ENCODE measurements at places on chromosomes 16 and 17. TPM values are rescaled to one million over a fixed set of nuclear protein-coding genes. Genes with fewer than 3 reads are reported as not detected.
A peak's percentile ranks its signal among the peaks of the same experiment; 100 is the strongest.

Gene ZKSCAN2
- 3.7 TPM for total RNA-seq

Gene HEATR9
- not detected for total RNA-seq

Gene SEZ6L2
- total RNA-seq, result 15.7 TPM

Gene CTF1
- total RNA-seq, result 3.2 TPM

Gene ARL5C
- not detected for total RNA-seq

Gene PMP22
- 246 TPM for total RNA-seq

Gene HS3ST2
- 11.8 TPM for total RNA-seq

DNA sequence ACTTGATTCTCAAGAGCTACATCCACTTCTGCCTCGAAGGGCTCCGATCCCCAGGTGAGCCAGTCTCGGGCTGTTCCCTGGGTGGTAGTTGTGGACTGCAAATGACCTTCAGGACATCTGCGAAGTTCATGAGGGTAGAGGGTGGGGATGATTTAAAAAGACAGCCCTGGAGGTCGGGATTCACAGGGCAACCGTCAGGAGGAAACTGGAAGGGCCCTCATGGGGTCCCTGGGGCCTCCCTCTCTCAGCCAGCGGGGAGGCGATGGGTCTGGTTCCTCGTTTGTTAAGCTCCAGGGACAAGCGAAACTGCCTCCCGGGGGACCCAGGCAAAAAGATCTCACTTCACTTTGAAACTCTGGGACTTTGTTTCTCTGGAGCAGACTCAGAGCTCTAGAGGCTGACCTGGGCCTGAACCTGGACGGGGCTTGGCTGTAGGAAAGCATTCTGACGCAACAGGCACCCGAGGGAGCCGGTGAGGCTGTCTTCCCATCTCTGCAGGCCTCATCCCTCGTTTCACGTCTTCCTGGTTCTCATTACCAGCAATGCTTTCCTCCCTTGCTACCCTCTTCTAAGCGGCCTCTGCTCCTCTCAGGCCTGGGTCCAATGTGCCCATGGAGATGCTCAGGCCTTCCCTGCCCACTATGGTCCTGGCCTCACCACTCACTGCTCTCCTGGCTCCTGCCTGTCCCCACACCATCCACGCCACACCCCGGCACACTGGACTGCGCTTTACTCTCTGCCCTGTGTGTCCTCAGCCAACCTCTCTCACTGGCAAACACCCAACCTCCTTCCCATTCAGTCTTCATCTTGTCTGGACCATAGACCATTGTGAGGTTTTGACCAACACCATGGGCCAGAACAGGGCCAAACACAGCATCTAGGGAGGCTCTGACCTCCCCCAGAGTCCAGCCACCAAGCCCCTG lies 214.2 kb upstream of the TNRC6C start:
- no peak for DNase-seq
- H3K4me3 ChIP-seq, result no peak overlapping the region
- H3K4me1 ChIP-seq, result no peaks in the 10 kb centered on the region
- no peaks in the 10 kb centered on the region for H3K36me3 ChIP-seq
- no peaks in the 10 kb centered on the region for H3K27me3 ChIP-seq

- H3K36me3 ChIP-seq, result no peaks in the 10 kb centered on the region
- H3K4me3 ChIP-seq, result no peak overlapping the region
- no peak overlapping the region for H3K27ac ChIP-seq
- DNase-seq, result no peak
Measured at GRCh38 chr16:47712276-47713224, 251.4 kb downstream of the PHKB start.

DNA sequence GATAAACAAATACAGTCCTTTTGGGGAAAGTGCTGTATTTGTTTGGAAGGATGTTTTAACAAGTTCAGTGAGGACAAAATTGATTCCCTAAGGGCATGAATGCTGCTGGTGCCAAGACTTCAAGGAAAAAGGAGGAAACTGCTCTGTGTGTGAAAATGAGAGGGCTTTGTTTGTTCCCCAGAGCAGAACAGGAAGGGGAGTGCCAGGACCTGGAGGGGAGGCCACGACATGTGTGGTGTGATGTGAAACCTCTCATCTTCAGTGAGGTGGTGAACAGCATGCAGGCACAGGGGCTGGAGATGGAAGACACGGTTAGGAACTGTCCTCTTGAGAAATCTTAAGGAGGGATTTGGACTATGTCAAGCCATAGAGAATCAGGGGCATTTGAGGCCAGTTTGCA lies 46.6 kb upstream of the GRIN2A start:
- H3K4me3 ChIP-seq, result no peak overlapping the region
- H3K27me3 ChIP-seq, result no peaks in the 10 kb centered on the region
- DNase-seq, result no peak
- H3K27ac ChIP-seq, result no peak overlapping the region
- H3K36me3 ChIP-seq, result no peaks in the 10 kb centered on the region

- no peaks in the 10 kb centered on the region for H3K27me3 ChIP-seq
- DNase-seq, result no peak
- no peak overlapping the region for H3K4me3 ChIP-seq
- no peaks in the 10 kb centered on the region for H3K4me1 ChIP-seq
- H3K27ac ChIP-seq, result no peak overlapping the region
Measured at GRCh38 chr16:17812771-17813170, 342.0 kb upstream of the XYLT1 start.

- no peak overlapping the region for H3K4me3 ChIP-seq
- H3K36me3 ChIP-seq, result no peaks in the 10 kb centered on the region
- H3K4me1 ChIP-seq, result no peaks in the 10 kb centered on the region
- H3K27ac ChIP-seq, result no peak overlapping the region
- no peak for DNase-seq
- H3K27me3 ChIP-seq, result no peaks in the 10 kb centered on the region
Measured at GRCh38 chr16:73746554-73746953, 550.1 kb upstream of the PSMD7 start.

DNA sequence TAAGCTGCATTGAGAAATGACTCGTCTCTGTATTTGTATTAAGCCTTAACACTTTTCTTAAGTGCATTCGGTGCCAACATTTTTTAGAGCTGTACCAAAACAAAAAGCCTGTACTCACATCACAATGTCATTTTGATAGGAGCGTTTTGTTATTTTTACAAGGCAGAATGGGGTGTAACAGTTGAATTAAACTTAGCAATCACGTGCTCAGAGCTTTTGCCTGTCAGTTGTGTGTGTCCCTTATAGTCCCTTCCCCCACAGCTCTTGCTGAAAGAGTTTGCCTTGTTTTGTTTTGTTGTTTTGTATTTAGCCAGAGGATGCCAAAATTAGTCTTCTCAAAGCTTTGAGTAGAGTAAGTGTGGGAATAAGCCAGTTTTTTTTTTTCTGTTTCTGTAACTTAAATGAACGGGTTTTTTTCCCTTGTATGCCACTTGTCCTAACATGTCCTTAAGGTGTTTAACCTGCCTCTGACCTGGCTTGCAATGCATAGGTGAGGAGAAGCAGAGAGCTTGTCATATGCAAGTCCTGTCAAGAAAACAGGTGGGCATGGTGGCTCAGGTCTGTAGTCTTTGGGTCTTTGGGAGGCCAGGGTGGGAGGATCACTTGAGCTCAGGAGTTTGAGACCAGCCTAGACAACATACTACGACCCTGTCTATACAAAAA lies 4.6 kb upstream of the MAPK8IP3 start:
- no peak overlapping the region for H3K4me3 ChIP-seq
- H3K36me3 ChIP-seq, result peaks cover 11% of the 10 kb centered on the region
- DNase-seq, result no peak
- no peak overlapping the region for H3K27ac ChIP-seq

GRCh38 chr16:1731603-1732002 lies 25.6 kb downstream of the MAPK8IP3 start:
- no peaks in the 10 kb centered on the region for H3K4me1 ChIP-seq
- no peaks in the 10 kb centered on the region for H3K27me3 ChIP-seq
- no peak overlapping the region for H3K27ac ChIP-seq
- no peak for DNase-seq
- H3K4me3 ChIP-seq, result no peak overlapping the region

- no peak overlapping the region for H3K4me3 ChIP-seq
- H3K27ac ChIP-seq, result no peak overlapping the region
- H3K36me3 ChIP-seq, result no peaks in the 10 kb centered on the region
- no peaks in the 10 kb centered on the region for H3K27me3 ChIP-seq
- no peak for DNase-seq
Measured at GRCh38 chr16:50980666-50981065, 170.4 kb downstream of the SALL1 start.

GRCh38 chr16:74770831-74771526 lies 3.6 kb downstream of the FA2H start:
- DNase-seq, result no peak
- no peak overlapping the region for H3K4me3 ChIP-seq
- H3K4me1 ChIP-seq, result peaks cover 15% of the 10 kb centered on the region
- H3K27me3 ChIP-seq, result no peaks in the 10 kb centered on the region
- no peak overlapping the region for H3K27ac ChIP-seq
- H3K36me3 ChIP-seq, result no peaks in the 10 kb centered on the region

DNA sequence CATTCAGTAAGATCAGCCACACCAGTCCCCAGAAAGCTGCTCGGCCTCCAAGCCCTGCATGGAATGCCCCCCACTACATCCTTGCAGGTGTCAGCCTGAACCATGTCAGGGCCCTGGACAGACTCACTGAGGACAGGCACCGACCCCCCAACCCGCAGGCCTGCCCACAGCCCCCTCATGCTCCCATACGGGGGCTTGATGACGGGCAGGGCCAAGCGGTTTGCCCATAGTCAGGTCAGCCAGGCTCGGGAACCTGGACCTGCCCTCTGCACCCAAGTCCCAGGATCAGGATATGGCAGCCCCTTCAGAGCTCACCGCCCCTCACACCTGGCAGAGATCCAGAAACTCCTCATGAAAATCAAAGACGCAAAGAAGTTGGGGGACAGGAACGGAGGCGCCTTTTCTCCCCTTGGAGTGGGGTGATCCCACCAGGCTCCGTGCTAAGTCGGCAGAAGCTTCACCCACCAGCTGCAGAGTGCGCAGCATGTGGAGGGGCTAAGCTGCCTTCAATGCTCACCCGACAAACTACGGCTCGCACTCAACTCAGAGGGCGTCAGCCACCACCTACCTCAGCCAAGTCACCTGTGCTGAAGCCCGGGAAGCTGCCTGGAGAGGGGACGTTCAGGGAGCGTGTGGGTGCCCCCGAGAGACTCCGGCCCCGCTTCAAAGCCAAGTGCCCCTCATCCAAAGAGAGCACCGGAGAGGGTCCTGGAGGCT lies 26.5 kb downstream of the GNPTG start:
- H3K4me3 ChIP-seq, result no peak overlapping the region
- H3K27me3 ChIP-seq, result no peaks in the 10 kb centered on the region
- DNase-seq, result no peak
- peaks cover 24% of the 10 kb centered on the region for H3K36me3 ChIP-seq
- no peak overlapping the region for H3K27ac ChIP-seq

GRCh38 chr16:592518-593306 lies 2.8 kb downstream of the RAB40C start:
- peaks cover 69% of the 10 kb centered on the region for H3K4me1 ChIP-seq
- peak overlapping the region; percentile 22 for H3K27ac ChIP-seq
- no peaks in the 10 kb centered on the region for H3K36me3 ChIP-seq

DNA sequence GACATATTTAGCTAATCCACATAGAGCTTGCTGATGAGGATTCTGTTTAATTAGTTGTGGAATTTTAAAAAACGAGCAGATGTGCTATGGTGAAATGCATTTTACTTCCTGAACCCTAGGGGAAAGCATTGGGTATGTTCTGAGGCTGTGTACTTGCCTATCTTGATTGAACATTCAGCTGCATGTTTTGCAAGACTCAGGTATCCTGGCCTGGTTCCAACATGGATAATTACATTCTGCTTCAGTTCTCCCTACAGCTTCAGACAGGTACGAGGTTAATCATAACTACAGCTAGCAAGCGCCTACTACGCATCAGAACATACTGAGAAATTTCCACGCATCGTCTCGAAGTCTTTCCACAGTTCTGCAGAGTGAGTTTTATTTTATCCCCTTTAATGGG lies 77.0 kb downstream of the HS3ST2 start:
- H3K4me3 ChIP-seq, result no peak overlapping the region
- no peak overlapping the region for H3K27ac ChIP-seq
- no peaks in the 10 kb centered on the region for H3K27me3 ChIP-seq
- no peaks in the 10 kb centered on the region for H3K4me1 ChIP-seq

GRCh38 chr17:78159575-78160158 lies 8.7 kb upstream of the SYNGR2 start:
- no peak for DNase-seq
- H3K4me3 ChIP-seq, result no peak overlapping the region
- no peaks in the 10 kb centered on the region for H3K27me3 ChIP-seq
- H3K27ac ChIP-seq, result peak overlapping the region; percentile 72
- H3K36me3 ChIP-seq, result no peaks in the 10 kb centered on the region
- no peaks in the 10 kb centered on the region for H3K4me1 ChIP-seq

DNA sequence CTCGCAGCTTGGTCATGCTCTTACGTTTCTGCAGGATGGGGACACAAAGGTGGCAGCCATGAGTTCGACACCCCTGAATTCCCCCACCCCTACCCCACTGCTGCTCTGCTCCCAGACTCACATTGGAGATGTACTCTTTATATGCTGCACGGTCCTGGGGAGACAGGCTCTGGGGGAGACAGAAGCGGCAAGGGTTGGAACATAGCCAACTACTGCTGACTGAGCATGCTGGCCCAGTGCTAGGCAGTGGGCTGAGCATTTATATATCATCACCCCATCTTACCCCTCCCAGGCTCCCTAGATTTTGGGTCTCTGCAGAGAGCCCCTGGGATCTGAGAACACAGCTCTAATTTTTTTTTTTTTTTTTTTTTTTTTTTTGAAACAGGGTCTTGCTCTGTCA lies 8.1 kb upstream of the ATXN7L3 start:
- H3K4me1 ChIP-seq, result peaks cover 33% of the 10 kb centered on the region
- no peak for DNase-seq
- no peak overlapping the region for H3K27ac ChIP-seq
- no peak overlapping the region for H3K4me3 ChIP-seq
- H3K27me3 ChIP-seq, result no peaks in the 10 kb centered on the region
- no peaks in the 10 kb centered on the region for H3K36me3 ChIP-seq

DNA sequence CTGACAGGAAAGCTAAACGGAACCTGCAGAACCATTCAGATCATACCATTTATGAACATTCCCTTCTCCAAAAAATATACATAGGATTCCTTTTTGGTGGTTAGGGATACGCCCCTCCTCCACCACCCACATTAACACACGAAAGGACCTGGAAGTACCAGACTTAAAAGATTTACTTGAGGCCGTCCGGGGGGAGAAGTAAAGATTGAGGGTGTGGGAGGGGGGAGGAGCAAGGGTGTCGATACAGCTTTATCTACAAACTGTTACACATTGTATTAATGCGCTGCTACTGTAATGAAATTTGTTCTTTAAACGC lies 537 bp downstream of the PALB2 start:
- DNase-seq, result no peak
- no peaks in the 10 kb centered on the region for H3K36me3 ChIP-seq
- H3K4me1 ChIP-seq, result peaks cover 28% of the 10 kb centered on the region
- H3K4me3 ChIP-seq, result peak overlapping the region; percentile 82
- peak overlapping the region; percentile 84 for H3K27ac ChIP-seq

DNA sequence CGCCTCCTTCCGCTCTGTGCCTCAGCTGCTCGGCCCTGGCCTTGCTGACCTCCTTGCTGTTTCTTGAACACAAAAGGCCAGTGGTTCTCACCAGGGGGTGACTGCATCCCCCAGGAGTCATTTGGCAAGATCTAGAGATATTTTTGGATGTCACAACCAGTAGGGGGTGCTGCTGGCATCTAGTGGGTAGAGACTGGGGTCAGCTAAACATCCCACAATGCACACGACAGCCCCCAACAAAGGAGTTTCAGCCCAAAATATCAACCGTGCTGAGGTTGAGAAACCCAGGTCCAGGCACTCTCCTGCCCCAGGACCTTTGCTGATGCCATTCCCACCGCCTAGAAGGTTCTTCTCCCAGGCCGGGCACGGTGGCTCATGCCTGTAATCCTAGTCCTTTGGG lies 39.7 kb downstream of the ABCC6 start:
- H3K27ac ChIP-seq, result no peak overlapping the region
- H3K27me3 ChIP-seq, result no peaks in the 10 kb centered on the region
- no peak for DNase-seq
- no peaks in the 10 kb centered on the region for H3K36me3 ChIP-seq

Data from vagina (tissue), 2 donors.